Stimulated activated CD4-positive, alpha-beta T cell treated with anti-CD3 and anti-CD28 coated beads, TNF-alpha, amount 100 ng/mL, for 1 hour (primary cell): ENCODE measurements at places on chromosomes 7 and 10.

- no peak for DNase-seq
These were observed 445.7 kb downstream of the ADRA2A start for GRCh38 chr10:111522551-111522950.

DNA sequence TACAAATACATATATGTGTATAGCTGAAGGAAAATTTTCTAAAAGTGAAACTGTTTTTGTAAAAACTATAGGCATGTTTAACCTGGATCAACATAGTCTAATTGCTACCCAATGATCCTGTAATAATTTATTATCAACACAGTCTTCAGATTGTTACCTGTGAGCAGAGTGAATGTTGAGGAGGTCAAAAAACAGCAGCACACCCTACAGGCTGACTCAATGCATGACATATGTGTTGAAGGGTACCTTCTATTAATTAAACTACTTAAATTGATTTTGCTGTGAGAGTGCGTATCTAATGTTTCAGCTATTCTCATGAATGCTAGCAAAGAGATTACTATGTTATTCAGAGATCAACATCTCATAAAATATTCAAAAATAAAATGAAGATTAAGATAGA lies 411.4 kb downstream of the TNS3 start:
- DNase-seq: no peak

DNA sequence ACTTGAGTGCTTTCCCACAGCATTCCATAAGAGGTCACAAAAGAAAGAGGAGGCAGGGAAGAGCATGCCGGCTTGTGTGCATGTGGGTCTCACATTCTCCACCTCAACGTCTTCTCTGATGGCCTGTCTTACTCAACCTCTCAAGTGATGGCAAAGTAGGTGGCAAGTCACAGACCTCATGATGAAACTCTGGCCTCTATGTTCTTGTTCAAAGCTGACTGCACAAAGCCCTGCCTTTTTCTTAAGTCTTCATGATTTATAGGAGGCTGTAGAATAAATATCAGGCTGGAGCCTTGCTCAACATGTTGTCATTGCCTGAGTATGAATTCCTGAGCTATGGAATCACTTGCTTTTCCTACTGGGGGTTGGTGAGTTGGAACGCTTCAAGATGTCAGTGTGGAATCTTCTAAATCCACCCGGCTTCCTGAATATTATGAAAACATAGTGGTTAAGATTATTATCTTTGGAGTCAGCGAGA lies 213.6 kb upstream of the INHBA start:
- DNase-seq: no peak

- DNase-seq: no peak
These were observed 857.9 kb downstream of the TYW1 start for GRCh38 chr7:67854221-67855178.

DNA sequence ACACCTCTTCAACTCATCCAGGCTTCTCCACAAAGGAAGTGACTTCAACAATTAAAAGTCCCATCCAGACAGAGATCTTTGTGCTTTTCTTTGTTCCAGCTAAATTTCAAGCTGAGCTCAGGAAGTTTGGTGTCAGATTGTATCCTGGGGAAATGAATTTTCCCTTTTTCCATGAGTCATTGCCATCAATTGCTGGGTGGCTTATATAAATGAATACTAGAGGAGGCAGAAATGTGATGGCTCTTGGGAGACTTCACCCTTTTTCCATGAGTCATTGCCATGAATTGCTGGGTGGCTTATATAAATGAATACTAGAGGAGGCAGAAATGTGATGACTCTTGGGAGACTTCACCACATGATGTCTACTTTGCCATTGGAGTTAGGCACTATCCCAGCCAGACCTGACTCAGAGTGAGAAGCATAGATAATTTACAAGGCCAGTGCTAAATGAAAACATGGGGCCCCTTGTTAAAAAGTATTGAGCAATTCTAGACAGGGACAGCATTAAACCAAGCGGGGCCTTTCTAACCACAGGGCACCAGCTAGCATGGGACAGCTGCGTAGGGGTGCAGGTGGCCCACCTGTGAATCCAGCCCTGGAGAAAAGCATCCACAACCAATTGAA lies 339.2 kb upstream of the PODXL start:
- no peak for DNase-seq

DNA sequence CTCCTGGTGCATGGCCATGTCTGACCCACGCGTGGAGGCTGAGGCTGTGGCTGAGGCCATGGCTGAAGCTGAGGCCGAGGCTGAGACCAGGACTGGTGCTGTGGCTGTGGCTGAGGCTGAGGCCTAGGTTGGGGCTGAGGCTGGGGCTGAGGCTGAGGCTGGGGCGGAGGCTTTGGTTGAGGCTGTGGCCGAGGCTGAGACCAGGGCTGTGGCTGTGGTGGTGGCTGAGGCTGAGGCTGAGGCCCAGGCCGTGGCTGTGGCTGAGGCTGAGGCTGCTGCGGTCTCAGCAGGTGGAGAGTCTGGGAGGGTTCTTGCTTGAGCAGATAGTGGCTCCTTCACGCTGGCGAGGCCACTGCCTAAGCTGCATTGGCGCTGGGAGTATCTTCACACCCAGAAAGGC lies 76.4 kb downstream of the WDR37 start:
- no peak for DNase-seq

DNA sequence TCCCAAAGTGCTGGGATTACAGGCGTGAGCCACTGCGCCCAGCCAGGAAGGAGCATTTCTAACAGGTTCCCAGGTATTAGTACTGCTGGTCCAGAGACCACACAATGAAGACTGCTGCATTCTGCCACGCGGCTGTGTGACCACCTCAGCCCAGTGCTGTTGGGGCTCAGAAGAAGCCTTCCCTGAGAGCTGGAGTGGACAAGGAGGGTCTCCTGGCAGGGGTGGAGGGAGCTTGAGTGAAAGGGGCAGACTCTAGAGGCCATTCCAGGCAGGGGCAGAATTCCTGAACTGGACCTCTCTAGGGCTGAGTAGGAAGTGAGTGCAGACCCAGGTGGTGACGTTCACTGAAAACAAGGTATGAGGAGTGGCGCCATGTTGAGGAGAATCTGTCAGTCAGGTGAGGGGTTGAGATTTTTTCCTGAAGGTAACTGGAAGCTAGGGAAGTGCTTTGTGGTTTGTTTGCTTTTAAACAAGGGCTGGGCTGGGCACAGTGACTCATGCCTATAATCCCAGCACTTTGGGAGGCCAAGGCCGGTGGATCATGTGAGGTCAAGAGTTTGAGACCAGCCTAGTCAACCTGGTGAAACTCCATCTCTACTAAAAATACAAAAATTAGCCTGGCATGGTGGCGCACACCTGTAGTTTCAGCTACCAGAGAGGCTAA lies 67.6 kb downstream of the TACC2 start:
- no peak for DNase-seq

DNA sequence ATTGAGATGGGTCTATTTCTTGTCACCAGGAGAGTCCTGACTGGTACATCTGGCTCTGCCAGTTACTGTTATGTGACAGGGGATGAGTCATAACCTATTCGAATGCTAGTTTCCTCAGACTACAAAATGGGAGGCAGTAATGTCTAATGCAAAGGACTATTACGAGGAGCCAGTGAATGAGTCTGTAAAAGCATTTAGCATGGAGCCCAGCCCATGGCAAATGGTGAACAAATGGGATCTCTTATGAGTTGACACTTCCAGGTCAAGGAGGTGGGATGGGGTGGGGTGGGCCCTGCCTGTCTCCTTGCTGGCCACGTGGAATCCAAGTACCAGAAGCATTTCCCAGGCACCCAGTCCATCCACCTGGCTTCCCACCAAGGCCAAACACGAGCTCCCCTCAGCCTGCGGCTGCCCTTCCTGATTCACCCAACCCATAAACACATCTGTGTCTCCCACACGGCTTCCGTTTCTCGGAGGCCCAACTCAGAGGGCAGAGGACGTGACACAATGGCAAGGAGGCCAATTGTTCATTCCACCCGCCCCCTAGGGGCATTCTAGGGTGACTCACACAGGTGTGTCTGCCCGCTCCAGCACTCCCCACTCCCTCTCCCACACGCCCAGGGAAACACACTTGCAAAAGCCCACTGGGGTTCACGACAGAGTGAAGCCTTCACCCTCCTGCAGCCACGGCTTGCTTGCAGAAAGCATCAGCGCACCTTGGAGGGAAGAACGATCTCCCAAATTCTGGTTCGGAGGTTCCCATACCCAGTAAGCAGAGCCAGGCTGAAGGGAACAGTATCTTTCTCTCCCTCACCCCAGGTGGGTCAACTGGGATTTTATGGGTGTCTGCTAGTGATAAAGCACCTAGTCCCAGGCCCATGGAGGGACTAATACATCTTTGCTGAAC lies 109.8 kb downstream of the SH3PXD2A start:
- peak; percentile 22 for DNase-seq

- no peak for DNase-seq
These were observed 581 bp downstream of the PTPRZ1 start for GRCh38 chr7:121873289-121874194.
